Right ventricle myocardium inferior (tissue), 1 donor: ENCODE measurements at places on chromosomes 3 and 15. TPM values are rescaled to one million over a fixed set of nuclear protein-coding genes. Genes with fewer than 3 reads are reported as not detected.

DNA sequence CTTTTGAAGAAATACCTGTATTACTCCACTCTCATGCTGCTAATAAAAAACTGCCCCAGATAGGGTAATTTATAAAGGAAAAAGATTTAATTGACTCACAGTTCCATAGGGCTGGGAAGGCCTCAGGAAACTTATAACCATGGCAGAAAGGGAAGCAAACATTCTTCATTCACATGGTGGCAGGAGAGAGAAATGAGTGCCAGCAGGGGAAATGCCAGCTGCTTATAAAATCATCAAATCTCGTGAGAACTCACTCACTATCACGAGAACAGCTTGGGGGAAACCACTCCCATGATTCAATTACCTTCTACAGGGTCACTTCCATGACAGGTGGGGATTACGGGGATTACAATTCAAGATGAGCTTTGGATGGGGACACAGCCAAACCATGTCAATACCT is 18.7 kb downstream of the MFSD1 start:
- no peak for DNase-seq

Gene SAMMSON
- total RNA-seq, result not detected

DNA sequence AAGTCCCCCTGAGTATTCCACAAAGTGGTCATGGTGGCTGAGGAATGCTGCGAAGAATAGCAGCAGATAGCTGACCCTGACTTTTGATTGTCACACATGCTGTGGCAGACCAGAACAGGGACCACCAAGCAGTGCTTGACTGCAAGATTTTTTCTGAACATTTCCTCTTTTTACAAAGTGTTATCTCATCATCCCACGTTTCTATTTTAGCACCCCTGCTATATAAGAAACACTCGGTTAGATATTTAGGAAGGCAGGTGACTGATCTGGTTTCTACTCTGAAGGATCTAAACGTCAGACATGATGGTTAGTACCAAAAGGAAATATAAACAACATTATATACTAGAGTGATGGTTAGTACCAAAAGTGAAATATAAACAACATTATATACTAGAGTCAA is 9.1 kb downstream of the SLC25A26 start:
- DNase-seq, result no peak

- DNase-seq, result no peak
These were observed 1.3 kb downstream of the SRP14 start for GRCh38 chr15:40037721-40038120.

DNA sequence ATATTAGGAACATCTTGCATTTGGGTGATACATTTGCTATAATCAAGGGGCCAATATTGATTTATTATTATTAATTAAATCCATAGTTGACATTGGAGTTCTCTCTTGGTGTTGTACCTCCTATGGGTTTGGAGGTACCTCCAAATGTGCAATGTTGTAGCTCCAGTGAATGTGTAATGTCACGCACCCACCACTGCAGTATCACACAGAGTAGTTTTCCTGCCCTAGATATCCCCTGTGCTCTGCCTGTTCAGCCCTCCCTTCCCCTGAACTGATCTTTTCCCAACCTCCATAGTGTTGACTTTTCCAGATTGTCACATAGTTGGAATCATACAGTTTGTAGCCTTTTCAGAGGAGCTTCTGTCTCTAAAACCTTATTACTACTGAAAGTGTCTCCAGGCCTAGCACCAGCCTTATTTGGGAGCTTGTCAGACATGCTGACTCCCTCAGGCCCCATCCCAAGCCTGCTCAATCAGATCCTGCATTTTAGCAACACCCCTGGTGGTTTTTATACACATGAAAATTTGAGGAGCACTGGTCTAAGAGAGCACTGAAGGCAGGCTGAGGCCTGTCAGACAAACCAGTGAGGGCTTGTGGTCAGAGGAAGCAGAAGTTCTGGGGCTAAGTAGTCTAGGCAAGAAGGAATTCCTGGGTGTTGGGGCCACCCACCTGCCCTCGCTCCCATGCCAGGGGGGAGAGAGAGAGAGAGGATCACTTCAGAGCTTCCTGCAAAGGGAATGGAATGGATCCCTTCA is 73.4 kb downstream of the SLC6A11 start:
- DNase-seq, result no peak
